ENCODE measurements at places on chromosomes 12 and 14.

DNA sequence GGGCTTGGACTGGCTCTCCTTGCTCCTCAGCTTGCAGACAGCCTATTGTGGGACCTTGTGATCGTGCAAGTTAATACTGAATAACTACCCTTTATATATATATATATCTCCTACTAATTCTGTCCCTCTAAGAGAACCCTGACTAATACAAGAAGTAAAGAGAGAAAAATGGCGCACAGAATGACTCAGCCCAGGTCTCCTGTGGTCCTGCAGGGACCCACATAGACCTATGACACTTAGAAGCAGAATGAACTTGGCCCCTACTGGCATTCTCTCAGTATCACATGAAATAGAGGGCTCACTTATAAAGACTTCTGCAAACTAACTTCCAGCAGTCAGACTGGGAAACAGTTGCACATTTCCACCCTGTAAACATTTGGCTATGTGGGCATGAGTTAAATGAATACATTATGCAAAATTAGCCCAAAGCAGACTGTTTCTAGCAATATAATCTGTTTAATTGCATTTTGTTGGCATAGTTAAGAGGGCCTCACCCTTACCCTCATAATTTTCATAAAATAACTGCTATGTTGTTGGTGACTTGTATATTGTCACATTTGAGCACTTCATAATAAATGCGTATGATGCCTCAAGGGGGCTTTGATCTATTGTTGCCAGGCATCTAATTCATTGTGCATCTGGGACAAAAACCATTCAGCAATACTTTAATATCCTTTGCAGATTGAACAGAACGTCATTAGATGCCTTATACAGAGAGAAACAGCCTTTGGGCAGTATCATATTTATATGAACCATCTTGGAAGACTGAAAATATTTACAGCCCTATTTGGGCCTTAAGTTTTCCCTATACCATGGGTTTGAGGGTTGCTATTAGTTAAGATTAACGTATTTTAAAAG is 349.7 kb upstream of the DIO2 start:
- DNase-seq: no peak

DNA sequence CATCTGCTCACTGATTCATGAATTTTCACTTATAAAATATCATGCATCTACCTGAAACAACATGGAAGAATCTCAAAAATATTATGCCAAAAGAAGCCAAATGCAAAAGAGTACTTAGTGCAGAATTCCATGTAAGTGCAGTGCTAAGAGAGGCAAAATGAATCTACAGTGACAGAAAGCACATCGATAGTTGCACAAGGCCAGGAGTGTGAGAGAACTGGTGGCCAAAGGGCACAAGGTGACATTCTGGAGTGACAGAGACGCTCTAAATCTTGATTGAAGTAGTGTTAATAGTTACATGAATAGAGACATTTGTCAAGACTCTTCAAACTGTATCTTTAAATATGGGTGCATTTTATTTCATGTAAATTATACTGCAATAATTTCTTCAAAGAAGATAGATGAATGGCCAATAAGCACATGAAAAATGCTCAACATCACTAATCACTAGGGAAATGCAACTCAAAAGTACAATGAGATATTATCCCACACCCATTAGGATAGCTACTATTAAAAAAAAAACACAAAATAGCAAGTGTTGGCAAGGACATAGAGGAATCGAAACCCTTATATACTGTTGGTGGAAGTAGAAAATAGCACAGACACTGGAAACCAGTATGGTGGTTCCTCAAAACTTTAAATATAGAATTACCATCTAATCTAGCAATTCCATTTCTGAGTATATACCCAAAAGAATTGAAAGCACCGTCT is 71.7 kb upstream of the KICS2 start:
- no peak for DNase-seq

- DNase-seq: no peak
Observed at GRCh38 chr14:100890061-100890850, 13.3 kb downstream of the RTL1 start.

DNA sequence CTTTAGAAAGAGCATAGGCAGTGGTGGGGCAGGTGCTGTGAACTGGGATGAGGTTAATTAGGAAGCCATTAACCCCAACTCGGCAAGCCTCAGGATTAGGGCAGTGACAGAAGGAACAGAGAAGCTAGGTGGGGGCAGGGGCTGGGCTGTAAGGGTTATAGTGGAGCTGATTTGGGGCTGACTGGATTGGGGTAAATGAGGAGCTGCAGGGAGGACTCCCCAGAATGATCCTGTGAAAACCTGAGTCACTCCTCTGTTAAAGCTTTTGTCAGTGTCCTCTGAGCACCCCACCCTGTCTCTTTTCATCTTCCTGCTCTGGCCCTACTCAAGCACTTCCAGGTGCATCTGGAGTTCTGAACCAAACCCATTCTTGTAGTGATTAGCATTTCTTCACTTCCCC is 4.4 kb downstream of the KLC1 start:
- DNase-seq: no peak

- no peak for DNase-seq
Observed at GRCh38 chr14:75748336-75748735, 87.3 kb downstream of the TTLL5 start.

DNA sequence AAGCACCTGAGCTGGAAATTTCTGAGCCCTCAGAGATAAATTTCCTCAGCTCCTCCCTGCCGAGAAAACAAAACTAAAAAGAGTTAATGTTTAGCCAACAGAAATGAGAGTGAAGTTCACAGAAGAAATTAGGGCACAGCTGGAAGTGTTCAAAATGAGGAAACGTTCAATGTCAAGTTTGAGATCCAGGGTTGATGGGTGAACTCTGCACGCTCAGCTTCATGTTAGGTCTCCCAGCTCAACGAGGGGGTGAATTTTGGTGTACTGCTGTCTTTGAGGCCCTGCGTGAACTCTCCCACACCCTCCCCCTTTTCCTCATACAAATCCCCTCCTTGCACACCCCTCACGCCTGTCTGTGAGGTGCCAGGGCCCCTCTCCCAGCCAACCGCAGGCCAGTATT is 13.3 kb upstream of the OAS3 start:
- no peak for DNase-seq

GRCh38 chr12:70534466-70534865 is 102.8 kb downstream of the PTPRB start:
- no peak for DNase-seq

- DNase-seq: peak; percentile 13
Observed at GRCh38 chr14:102819176-102819628, 42.0 kb downstream of the TRAF3 start.

GRCh38 chr14:94701861-94702370 is 68.0 kb downstream of the GSC start:
- DNase-seq: no peak

GRCh38 chr12:55407866-55408265 is 7.5 kb downstream of the OR6C65 start:
- no peak for DNase-seq

DNA sequence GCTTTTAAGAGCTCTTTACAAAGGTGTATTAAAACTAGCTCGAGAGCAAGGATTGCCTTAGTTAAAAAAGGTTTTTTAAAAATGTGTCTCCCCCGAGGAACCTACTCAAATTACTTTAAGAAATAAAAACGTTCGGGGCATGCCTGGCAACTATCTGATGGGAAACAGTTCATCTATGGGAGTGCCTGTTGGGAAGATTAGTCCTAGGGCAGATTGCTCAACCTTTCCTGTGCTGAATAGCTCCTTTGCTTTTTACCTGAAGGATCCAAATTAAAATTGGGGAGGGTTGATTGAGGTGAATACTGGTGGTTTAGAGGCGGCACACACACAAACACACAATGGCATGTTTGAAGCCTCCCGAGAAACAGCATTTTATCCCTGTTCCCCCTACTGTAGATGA is 541.4 kb upstream of the ATP2B1 start:
- DNase-seq: no peak

DNA sequence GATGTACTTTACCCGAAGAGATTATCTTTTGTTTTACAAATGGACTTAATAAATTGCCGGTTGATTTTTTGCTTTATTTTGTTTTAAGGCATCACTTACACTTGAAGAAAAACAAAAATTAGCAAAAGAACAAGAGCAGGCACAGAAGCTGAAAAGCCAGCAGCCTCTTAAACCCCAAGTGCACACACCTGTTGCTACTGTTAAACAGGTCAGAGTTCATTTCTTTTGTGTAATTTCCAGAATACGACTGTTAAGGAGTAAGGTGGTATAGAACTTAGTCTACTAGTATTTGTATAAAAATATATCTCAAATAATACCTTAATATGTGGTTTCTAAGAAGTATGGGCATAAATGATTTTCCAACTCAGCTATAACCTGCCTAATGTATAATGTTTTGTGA is 19.6 kb upstream of the SLC17A8 start:
- no peak for DNase-seq

DNA sequence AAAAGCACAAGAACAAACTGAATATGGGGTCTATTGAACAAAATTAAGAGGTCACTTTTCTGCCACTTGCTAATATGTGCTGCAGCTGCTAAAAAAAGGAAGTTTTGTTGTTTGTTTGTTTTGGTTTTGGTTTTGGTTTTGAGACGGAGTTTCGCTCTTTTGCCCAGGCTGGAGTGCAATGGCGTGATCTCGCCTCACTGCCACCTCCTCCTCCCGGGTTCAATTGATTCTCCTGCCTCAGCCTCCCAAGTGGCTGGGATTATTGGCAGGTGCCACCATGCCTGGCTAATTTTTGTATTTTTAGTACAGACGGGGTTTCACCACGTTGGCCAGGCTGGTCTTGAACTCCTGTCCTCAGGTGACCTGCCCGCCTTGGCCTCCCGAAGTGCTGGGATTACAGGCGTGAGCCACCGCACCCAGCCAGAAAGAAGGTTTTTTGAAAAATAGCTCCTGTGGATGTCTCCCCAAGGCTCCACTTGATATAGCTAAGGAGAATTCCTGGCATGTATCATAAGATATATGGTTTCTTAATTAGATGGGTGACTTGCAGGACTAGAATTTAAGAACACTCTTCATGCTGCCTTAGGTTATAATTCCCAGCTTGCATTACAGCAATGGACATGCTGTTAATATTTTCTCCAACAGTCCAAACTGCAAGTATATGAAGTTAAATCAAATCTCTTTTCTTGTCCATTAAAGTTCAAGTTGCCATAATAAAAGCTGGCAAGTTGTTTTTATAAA is 237.6 kb upstream of the AMIGO2 start:
- no peak for DNase-seq

GRCh38 chr14:65213316-65213715 is 111.0 kb upstream of the MAX start:
- no peak for DNase-seq

GRCh38 chr12:96824074-96824837 is 82.8 kb upstream of the NEDD1 start:
- no peak for DNase-seq

- no peak for DNase-seq
Observed at GRCh38 chr14:27890259-27890658, 876.3 kb upstream of the FOXG1 start.

GRCh38 chr14:92923744-92924103 is 774 bp downstream of the CHGA start:
- no peak for DNase-seq

DNA sequence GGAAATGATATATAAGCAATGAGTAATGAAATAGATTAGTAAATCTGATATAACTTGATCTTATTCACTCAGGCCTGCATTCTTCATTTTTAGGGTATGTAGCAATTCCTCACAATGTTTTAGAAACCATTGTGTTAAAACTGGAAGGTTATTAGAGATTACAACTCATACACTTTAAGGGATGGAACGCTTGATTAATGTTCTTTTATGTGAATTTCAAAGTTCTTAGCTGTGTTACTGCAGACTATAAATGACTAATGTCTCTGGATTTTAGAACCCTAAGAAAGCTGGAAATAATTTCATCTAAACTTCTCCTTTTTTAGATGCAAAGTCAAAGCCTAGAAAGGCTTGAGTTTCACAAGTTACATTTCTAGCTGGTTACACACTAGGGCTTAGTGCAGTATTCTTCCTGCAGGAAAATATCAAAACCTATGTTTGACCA is 148.2 kb upstream of the CLEC14A start:
- no peak for DNase-seq

GRCh38 chr12:2475984-2476383 is 318.8 kb upstream of the FKBP4 start:
- DNase-seq: no peak

DNA sequence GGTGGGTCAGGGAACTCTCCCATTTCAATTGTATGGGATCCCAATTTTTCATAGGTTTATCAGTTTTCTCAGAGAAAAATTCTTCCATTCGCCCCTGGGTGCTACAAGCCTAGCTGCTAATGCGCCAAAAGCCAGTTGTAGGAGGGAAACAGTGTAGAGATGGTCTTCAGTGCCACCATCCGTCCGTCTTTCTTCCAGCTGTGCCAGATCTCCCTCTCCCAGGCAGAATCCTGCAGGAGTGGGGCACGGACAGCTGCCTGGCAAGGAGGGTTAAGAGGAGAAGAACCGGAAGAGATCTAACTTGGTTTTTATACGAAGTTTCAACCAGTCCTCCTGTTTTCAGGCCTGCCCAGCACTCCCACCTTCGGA is 38.9 kb upstream of the FUT8 start:
- peak; percentile 25 for DNase-seq

DNA sequence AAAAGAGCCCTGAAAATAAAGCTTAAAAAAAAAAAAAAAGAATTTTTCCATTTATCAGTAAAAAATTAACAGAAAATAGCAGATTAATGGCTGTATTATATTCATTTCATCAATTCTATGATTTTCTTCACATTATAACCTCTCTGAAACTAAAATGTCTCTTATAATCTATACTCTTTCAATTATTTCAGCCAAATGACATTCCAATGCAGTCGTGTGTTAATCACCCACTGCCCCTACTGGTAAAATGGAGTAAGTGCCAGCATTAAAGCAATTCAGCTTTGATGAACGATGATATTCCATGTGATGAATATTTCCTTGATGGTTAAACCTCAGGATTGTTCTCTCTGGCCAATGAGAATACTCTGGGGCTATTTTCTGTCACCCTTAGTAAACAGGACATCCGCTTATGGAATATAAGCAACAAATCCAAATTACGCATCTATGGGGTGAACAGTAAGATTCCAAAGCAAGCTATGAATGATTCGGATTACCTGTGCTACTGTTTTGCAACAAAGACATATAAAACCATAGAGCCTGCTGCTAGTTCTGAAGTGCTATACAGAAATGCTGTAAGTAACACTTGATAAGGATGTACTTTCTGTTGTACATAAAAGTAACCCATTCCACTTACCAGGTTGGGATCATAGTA is 20.3 kb upstream of the SYCP3 start:
- DNase-seq: no peak

DNA sequence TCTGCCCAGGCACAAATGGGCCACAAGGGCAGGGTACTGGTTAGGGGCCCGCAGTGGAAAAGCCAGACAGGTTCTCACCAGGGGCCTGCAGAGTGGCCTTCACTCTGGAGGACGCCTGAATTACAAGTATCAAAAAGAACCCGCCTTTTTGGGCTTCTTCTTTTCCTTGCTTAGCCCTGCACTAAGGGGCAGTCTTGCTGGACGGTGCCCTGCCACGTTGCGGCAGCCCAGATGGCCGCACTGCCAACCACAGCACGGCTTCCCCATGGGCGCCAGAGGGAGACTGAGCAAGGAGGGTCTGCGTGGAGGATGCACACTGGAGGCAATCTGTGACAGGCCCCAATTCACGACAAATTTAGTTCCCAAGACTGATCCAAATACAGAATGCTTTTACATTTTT is 18.3 kb upstream of the CDK2AP1 start:
- no peak for DNase-seq
